ENCODE measurements at places on chromosomes 7 and 10. TPM values are rescaled to one million over a fixed set of nuclear protein-coding genes. Genes with fewer than 3 reads are reported as not detected.
A peak's percentile ranks its signal among the peaks of the same experiment; 100 is the strongest.

DNA sequence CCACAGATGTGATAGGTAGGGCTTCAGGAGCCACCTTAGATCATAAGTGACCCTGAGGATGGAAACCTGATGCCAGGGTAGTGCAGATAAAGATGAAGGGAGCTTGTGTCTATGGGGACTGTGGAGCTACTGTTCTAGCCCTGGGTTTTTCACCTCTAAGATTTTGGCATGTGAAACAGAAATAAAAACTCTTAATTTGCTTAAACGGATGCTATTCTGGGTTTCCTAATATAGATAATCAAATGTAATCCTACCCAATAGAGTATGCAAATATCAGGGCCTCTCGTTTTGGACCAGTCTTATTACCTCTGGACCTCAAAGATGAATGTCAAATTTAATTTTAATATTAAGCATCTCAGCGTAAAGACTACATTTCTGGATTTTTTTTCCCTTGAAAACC, 49.3 kb downstream of the ABCB4 start:
- no peak overlapping the region for H3K27ac ChIP-seq
- no peak overlapping the region for H3K4me3 ChIP-seq
- H3K4me1 ChIP-seq: no peaks in the 10 kb centered on the region
- H3K36me3 ChIP-seq: no peaks in the 10 kb centered on the region
- DNase-seq: no peak
- H3K27me3 ChIP-seq: no peaks in the 10 kb centered on the region

DNA sequence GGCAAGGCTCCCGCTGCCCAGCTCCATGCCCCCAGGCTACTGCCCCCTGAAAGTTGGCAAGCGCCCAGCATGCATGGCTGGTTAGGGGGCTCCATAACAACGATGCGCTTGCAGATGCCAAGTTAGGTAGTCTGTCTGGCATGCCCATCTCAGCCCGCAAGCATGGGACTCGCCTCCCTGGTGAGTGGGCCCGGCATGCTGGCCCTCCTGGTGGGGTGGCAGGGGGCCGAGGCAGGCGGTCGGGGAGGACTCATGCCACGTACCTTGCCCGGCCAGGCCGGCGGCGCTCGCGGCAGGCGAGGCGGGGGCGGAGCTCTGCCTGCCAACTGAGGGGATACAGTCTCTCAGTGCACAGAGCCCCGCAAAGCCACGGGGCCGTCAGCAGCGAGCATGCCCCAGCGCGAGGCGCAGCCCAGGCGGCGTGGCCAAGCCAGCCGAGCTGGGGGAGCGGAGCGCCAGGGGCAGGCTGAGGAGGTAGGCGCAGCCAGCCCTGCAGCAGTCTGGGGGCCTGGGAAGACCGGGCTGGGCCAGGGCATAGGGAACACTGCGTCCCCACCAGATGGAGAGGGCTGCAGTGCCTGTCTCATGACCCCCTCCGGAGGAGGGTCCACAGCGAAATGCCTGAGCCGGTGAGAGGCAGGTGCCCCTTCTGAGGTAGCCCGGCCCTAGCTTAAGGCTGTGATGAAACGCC, 28.0 kb upstream of the NDST2 start:
- H3K36me3 ChIP-seq: peaks cover 3% of the 10 kb centered on the region
- no peak overlapping the region for H3K4me3 ChIP-seq
- H3K27me3 ChIP-seq: no peaks in the 10 kb centered on the region
- H3K27ac ChIP-seq: no peak overlapping the region

DNA sequence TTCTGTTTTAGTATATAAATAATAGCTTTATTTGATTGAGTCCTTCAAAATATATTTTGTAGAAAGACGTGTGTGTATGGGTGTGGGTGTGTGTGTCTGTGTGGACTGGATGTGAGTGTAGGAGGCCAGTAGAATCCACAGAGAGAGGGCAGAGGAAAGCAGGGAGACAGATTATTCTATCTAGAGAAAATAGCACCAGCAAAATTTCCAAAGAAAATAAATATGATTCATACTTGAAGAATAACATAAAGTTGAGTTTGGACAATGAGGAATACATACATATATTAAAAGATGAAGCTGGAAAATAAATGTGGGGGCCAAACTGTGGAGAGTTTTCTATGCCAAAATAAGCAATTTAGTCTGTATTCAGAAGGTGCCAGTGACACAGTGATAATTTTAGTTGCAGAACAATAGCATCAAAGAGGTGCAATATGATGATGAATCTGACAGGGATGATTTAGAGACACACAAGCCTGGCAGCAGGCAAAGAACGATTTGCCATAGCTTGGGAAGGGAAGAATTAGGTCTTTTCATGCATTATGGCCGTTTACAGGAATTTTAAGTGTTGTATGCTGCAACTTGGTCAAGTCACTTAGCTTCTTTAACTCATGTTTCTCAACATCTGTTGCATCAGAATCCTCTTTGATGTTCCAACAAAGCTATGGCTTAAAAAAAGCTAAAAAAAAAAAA, 121.3 kb downstream of the SEMA3A start:
- H3K27ac ChIP-seq: no peak overlapping the region
- no peaks in the 10 kb centered on the region for H3K4me1 ChIP-seq
- H3K27me3 ChIP-seq: no peaks in the 10 kb centered on the region
- no peak for DNase-seq
- no peak overlapping the region for H3K4me3 ChIP-seq

DNA sequence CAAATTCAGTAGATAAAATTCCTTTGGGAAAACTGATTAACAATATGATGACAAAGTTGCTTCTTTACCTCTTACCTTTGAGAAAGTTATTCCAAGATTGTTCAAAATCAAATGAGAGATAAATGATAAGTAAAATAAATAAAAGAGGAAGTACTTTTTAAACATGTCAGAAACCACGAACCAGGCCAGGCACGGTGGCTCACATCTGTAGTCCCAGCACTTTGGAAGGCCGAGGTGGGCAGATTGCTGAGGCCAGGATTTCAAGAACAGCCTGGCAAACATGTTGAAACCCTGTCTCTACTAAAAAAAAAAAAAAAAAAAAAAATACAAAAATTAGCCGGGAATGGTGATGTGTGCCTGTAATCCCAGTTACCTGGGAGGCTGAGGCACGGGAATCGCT, 296.6 kb downstream of the HGF start:
- H3K36me3 ChIP-seq: no peaks in the 10 kb centered on the region
- no peaks in the 10 kb centered on the region for H3K4me1 ChIP-seq
- H3K27me3 ChIP-seq: no peaks in the 10 kb centered on the region
- H3K4me3 ChIP-seq: no peak overlapping the region
- DNase-seq: no peak

Gene VGF
- not detected for polyA plus RNA-seq

DNA sequence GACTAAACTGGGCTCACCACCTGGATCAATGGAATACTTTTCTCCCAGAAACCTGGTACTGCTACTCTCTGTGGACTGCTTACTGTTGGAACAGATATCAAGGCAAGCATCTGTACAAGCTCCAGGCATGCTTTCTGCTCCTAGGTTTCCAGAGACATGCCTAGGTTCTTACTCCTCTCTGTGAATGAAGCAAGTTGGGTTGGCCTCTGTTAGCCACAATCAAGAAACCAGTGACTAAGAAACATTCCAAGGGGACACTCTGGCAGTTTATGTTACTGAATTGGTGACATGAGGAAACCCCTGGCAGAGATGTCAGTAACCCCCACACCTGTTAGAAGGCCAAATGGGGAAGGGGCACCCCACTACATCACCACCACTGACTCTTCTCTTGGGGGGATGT, 121.9 kb downstream of the GFRA1 start:
- H3K27ac ChIP-seq: no peak overlapping the region
- DNase-seq: no peak
- H3K36me3 ChIP-seq: no peaks in the 10 kb centered on the region

Gene FAM25C
- 41.1 TPM for polyA plus RNA-seq

Gene ANK3
- 38.2 TPM for polyA plus RNA-seq

DNA sequence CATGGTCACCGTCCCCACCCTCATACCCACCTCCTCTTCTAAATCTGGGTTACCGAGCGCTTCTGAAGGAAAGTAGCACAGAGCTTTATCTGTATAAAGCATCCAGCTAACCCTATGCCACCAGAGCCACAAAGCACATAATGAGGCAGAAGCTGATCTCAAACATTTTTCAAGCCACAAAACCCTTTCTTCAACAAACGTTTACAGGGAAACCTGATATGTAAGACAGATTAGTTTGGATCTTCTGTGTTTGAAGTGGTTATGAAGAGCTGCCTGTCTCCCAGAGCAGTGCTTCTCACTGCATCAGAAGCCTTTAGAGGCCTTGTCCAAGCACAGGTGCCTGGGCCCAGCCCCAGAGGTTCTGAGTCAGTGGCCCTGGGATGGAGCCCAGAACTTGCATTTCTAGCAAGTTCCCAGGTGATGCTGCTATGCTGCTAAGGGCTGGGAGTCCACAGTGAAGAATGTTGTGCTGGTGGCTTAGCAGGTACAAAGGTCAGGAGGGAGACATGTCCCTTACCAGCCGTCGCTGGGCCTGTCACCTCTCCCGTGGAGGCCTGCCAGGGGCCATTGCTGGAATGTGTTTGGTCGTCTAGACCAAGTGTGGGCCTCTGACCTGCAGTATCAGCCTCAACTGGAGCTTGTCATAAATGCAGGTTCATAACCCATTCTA, 90.4 kb downstream of the TAF3 start:
- H3K4me3 ChIP-seq: no peak overlapping the region
- H3K36me3 ChIP-seq: no peaks in the 10 kb centered on the region
- DNase-seq: no peak
- H3K27ac ChIP-seq: no peak overlapping the region

DNA sequence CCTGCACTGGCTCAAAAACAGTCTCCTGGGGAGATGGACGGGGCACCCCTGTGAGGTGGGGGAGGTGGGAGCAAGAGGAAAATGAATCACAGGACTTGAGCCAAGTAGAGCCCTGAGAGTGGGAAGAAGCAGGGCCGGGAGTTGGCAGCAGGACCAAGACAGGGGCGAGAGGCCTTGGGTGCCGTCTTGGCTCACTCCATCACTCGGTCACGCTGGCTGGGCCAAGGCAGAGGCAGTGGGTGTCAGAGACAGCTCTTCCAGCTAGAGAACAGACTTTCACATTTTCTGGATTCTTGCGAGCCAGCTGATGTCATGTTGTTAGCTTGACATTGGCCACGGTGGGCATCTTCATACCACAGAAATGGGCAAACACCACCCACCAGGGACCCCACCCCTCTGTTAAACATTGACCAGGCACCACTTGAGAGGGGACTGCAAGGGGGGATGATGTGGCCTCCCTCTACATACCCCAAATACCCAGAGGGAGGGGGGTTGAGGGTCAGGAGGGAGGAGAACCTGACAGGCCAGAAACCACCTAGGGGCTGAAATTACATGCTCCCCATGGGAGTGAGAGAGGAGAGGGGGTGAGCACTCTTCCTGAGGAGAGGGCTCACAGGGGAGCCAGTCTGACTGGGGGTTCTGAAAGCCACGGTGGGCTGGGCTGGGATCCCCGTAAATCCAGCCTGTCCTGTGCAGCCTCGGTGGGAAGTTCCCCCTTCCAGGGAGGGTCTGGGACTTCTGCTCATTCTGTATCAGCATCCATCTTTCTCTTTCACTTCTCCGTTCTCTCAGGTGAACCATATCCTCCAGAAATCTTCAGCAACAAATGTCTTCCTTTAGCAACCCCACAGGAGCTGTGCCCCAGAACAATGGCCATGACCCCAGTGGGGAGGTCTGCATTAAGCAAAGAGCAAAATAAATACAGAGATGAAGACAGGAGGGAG, 19.6 kb downstream of the CAMK2B start:
- no peak for DNase-seq
- H3K36me3 ChIP-seq: no peaks in the 10 kb centered on the region
- no peak overlapping the region for H3K4me3 ChIP-seq
- no peak overlapping the region for H3K27ac ChIP-seq
- no peaks in the 10 kb centered on the region for H3K27me3 ChIP-seq

DNA sequence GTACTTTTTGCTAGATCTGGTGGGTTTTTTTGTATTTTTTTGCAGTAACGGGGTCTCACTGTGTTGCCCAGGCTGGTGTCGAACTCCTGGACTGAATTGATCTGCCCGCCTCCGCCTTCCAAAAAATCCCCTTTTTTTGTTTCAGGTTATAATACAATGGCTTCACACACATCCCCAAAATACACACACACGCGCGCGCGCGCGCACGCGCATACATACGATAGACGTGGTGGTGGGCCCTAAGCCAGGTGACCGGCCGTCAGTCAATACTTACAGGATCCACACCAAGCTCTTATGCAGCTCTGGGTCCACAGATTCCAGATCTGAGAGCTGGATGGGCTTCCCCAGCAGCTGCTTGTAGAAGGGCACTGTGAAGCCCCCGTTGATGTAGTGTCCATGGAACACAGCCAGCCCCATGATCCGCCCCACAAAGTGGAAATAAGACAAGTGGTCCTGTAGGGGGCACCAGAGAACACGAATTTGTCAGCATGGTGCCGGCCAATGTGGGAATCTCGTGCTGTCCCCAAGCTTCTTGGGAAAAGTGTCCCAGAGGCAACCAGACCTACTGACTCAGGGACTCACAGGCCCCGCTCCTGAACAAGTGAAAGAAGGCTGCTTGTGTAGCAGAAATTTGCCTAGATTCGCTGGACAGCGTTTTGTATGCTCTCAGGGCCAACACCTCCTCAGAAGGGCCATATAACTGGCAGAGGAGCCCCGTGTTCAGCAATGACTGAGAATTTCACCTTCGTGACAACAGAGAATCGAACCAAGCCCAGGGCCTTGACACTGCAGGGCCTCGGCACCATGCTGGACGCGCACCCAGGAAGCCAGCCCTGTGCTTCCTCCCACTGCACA, 103.6 kb downstream of the SMURF1 start:
- peak; percentile 89 for DNase-seq
- peak overlapping the region; percentile 12 for H3K27ac ChIP-seq
- no peaks in the 10 kb centered on the region for H3K4me1 ChIP-seq
- no peaks in the 10 kb centered on the region for H3K27me3 ChIP-seq

Gene GRM3
- polyA plus RNA-seq: not detected

Gene SPDYE2
- polyA plus RNA-seq: not detected

DNA sequence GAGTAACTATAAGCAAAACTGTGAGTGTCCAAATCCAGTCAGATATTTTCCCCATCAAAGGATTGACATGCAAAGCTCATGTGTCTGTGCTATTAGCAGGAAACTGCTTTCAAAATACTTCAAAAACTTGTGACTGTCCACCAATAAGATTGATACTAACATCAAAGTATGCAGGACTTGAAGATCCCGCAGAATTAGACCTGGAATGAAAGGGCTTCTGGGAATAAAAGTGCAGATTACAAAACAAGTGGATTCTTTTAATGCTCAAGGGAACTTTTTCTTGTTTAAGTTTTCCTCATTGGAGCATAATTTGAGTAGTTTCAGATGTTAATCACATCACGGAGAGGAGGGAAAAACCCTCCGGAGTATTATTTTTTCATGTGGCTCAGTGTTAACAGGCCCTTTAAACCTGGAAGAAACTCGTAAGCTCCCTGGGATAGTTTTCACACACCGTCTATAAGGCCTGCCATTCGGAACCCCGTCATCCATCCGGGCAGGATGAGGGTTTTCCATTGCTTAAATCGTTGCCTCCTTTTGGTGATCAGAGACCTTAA, 33.9 kb upstream of the MKX start:
- no peak for DNase-seq
- H3K36me3 ChIP-seq: no peaks in the 10 kb centered on the region
- H3K4me1 ChIP-seq: peaks cover 3% of the 10 kb centered on the region
- H3K4me3 ChIP-seq: no peak overlapping the region

Gene ADCYAP1R1
- polyA plus RNA-seq: not detected

Data from aorta (tissue), 5 donors.